Peyer's patch (tissue), 4 donors: ENCODE measurements at places on chromosomes 2 and 18. TPM values are rescaled to one million over a fixed set of nuclear protein-coding genes. Genes with fewer than 3 reads are reported as not detected.

GRCh38 chr2:80748592-80748991 is 444.0 kb upstream of the LRRTM1 start:
- DNase-seq, result no peak

DNA sequence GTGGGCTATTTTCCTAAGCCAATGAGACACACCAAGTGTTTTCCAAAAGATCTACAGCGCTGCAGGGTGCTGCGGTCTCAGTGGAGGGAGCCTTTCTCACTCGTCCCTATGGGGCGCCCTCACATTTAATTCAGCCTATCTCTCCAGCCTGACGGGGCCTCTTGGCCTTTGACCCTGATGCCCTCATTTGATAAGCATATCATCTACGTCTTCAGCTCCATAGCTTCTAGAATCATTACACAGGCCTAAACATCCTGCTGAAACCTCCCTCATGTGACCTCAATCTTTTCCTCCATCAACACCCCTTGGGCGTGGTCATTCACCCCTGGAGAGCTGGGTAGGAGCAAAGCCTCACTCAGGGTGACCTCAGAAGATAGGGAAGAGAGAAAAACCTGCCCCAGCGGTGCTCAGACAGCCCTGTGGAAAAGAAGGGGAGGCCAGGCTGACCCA is 57.4 kb downstream of the CYP26B1 start:
- no peak for DNase-seq

DNA sequence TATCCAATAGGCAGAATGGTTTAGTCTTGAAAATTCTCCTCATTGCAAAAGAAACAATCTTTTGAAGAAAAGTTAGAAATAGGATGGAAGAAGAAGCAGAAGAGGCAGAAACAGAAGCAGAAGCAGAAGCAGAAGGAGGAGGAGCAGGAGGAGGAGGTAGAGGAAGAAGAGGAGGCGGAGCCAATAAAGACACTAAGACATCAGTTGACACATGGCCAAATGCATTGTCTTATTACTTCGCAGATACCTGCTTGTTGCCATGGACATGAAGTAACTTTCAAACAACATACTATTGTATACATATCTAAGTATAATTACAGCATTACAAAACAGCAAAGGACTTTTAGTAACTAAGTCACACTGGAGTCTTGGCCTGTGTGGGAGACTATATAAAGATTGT is 606.3 kb downstream of the METTL4 start:
- DNase-seq, result no peak

DNA sequence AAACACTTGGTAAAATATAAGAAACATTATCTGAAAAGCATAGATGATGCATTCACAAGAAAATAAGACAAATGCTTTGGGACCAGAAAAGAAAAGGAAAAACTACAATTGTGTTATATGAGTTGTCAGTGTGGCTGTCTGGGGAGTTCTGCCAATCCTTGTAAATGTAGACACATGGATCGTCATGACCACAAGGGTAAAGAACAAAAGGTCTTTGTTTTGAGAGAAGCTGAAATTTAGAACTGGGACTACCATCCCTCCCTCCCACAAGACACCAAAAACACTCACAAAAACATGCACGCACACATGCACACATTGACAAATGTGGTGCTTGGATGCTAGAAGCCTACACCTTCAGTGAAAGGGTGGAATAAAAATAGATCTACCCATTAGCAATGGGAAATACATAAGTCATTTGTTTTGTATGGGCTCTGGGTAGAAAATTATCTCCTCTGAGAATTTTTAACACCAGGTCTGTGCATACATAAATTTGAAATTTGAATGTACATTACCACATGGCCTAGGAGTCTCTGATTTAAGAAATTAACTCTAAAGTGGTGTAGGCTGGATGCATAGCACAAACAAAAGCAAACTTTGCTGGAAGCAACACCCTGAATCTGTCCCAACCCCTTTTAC is 266.2 kb upstream of the SLC39A10 start:
- no peak for DNase-seq

DNA sequence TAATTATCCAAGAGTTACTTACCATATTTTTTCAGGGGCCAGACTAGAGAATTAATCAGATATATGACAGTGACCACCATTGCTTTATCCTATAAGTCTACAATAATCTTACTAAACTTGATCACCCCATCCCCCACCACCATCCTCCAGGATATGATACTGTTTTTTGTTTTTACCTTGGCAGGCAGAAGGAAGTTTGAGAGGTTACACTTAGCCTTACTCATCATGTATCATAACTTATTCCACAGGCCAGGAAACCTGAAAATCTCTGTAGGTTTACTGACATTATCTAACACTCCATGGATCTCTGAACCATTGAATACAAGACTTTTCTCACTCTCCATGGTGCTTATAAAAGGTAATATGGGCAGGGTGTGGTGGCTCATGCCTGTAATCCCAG is 602.7 kb downstream of the KCNJ3 start:
- no peak for DNase-seq

- no peak for DNase-seq
Observed at GRCh38 chr2:17958466-17959092, 80.1 kb downstream of the KCNS3 start.

GRCh38 chr2:107817378-107817777 is 9.3 kb upstream of the RGPD4 start:
- DNase-seq, result no peak

- DNase-seq, result no peak
Observed at GRCh38 chr2:120972286-120972685, 236.6 kb downstream of the GLI2 start.

DNA sequence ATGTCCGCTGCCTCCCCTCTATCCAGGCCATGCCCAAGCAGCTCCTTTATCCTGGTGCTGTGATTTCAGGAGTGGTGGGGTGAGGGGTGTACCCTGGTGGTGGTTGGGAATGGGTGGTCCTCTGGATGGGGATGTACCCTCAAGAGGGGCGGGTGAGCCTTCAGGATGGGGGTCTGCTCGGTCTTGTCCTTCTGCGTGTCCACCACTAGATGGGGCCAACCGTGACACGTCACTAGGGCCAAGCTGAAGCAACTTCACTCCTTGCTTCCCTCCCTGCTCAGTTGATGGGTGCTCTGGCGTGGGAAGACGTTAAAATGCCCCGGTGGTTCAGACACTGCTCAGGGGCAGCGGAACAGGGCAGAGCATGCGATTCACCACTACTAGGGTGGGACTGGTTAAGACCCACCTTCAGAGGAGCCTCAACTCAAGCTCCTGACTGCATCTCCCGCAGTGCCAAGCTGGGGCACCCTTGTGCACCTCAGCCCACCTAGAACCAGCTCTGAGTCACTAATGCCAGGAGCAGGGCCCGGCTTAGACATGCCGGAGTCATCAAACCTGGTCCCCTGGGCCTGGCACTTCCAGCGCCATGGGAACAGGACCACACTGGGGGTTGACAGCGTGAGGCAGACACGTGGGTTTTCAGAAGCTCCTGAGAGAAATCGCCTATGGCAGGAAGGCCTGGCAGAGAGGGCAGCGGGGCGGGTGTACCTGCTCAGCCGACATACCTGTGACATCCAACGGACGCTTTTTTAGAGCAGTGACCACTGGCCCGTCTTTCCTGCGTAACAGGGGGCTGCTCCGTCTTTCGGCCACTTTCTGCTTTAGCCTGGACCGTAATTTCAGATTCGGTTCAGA is 256.7 kb downstream of the HDAC4 start:
- DNase-seq, result no peak

DNA sequence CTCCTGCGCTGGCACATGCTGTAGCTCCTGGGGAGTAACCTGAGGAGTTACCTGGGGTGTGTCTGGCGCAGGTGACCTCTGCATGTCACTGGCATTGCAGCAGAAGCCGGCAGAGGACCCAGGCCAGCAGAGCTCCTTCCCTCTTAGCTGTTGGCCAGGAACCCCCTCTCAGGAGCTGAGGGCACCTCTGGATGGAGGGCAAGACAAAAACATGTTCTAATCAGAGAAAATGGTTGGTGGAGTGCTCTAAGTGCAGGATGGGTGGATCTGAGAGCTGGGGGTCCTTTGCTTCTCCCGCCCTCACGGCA is 44.9 kb upstream of the SNTG2 start:
- no peak for DNase-seq

GRCh38 chr2:70984576-70985282 is 6.3 kb downstream of the ANKRD53 start:
- DNase-seq, result peak; percentile 86

DNA sequence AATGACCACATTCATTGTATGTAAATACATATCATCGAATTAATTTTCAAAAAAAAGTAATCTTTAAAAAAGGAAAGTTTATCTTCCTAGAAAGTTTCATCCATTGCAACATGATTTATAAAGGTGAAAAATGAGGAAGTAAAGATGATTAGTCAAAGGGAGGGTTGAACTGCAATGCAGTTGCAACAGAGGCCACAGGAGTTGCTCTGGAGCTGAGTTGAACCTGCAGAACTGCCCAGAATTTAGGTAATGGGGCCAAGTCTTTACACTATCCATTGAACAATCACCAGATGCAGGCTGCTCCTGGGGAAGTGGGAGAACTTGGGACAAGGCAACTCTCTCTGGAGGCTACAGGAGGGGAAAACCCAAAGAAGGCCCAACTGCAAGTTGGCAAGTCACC is 390.7 kb downstream of the METTL4 start:
- DNase-seq, result no peak

DNA sequence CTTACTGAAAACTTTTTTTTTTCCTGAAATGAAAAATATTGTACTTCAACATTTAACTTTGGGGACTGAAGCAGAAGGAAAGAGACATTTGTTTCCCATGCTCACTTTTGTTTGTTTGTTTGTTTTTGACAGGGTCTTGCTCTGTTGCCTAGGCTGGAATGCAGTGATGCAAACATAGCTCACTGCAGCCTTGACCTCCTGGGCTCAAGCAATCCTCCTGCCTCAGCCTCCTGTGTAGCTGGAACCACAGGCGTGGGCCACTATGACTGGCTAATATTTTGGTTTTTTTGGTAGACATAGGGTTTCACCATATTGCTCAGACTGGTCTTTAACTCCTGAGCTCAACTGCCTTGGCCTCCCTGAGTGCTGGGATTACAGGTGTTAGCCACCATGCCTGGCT is 70.9 kb upstream of the SPTBN1 start:
- DNase-seq, result no peak

- no peak for DNase-seq
Observed at GRCh38 chr2:147662221-147662620, 182.6 kb upstream of the ACVR2A start.

DNA sequence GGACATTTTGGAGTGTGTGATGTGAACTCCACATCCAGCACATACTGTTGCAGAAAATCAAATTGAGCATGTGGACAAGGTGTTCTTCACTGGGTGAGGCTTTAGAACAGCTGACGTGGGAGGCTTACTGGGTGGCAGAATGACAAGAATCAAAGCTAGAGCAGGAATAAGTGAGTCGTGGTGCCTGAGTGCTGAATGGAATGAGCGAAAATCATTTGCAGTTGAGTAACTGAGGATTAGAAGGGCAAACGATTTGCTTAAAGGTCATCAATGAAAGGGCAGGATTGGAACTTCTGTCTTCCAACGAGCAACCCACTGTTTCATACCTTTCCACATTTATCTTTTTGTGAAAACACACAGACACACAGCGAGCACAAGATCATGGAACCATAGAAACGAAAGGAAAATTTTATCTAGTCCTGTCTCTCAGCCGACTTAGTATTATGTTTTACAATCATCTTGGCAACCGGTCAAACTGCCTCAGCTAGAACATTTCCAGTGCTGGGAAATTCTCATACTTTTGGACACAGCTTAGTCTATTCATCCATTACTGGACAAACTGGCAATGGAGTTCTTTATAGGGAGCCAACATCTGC is 7.2 kb upstream of the DAW1 start:
- no peak for DNase-seq

GRCh38 chr18:23356424-23356823 is 96.7 kb upstream of the RIOK3 start:
- no peak for DNase-seq

- DNase-seq, result no peak
Observed at GRCh38 chr18:46621111-46621766, 35.8 kb downstream of the LOXHD1 start.

GRCh38 chr2:42964439-42965083 is 172.2 kb upstream of the HAAO start:
- no peak for DNase-seq

DNA sequence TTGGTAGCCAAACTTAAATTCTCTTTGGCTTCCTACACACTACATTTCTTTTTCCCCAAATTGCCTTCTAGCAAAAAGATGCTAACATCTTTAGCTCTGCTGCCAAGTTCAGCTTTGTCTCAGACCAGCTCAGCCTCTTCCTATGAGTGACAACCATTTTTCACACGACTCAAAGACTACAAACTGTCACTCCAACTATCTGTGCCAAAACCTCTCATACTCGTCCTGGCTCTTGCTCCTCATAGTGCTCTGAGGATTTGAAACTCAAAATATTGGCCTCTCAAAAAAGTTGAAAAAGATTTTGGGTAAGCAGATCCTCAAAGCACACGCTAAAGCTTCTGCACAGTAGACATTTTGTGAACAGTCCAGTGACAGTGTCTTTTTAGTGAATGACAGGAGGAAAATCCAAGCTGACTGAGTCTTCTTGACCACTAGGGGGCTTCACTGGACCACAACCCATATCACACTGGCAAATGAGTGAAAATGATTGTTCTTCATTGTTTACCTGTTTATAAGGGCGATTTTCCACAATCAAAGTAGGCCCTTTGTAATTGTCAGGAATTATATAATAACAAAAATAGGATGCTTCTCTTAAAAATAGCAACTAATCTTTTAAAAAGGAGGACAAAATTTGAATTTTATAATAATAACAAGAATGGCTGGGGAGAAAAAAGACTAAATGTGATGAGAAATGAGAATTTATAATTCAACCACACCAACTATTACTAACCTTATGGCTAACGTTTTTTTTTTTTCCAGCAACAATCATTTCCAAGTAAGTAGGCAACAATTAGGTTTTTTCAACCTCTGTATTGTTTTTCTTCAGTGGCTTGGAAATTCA is 85.5 kb upstream of the PGAP1 start:
- no peak for DNase-seq

GRCh38 chr2:226190479-226191252 is 609.0 kb downstream of the IRS1 start:
- no peak for DNase-seq

- DNase-seq, result no peak
Observed at GRCh38 chr2:238513346-238513745, 86.6 kb downstream of the ASB1 start.

GRCh38 chr18:71598374-71598773 is 945.8 kb downstream of the CBLN2 start:
- DNase-seq, result no peak

GRCh38 chr2:64943387-64944150 is 45.6 kb upstream of the SLC1A4 start:
- no peak for DNase-seq

Gene CAPN14
- not detected for total RNA-seq

Gene TLX2
- 1.7 TPM for total RNA-seq

Gene SIX2
- not detected for total RNA-seq

Gene CDH19
- 1.9 TPM for total RNA-seq

Gene RSAD2
- 5.8 TPM for total RNA-seq

Gene PSTPIP2
- total RNA-seq, result 17.3 TPM

Gene AQP12B
- total RNA-seq, result 1.9 TPM

Gene RAX
- not detected for total RNA-seq

Gene FAHD2A
- 112 TPM for total RNA-seq

Gene TWIST2
- total RNA-seq, result 20.1 TPM

Gene DPP4
- total RNA-seq, result 447 TPM

Gene RMND5A
- total RNA-seq, result 26.4 TPM

Gene SAG
- not detected for total RNA-seq

Gene SERPINB12
- total RNA-seq, result not detected
